Caki2 (cell line): ENCODE measurements at places on chromosomes 6 and 20.
A peak's percentile ranks its signal among the peaks of the same experiment; 100 is the strongest.

GRCh38 chr6:68635412-68635705, 277 bp downstream of the ADGRB3 start:
- no peak for DNase-seq

- DNase-seq, result no peak
Observed at GRCh38 chr6:147717991-147718390, 209.5 kb downstream of the SAMD5 start.

DNA sequence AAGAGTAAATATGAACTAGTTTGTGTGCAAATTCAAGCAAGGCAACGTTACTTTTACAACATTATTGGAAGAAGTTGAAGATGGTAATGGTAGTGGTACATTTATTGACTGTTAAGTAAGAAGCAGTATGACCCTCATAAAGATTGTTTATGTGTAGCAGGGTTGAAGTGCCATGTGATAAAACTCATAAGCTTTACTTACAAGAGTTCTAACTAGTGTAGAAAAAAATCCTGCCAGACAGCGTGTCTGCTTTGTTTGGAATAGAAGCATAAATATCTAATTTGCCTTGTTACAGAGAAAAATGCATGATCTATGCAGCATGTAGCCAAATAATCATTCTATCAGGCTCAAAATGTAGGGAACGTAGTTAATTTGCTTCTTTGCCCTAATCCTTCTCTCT, 450.8 kb upstream of the SOX4 start:
- no peak for DNase-seq

GRCh38 chr20:59013031-59013951, 5.9 kb upstream of the TUBB1 start:
- DNase-seq, result no peak

- DNase-seq, result no peak
Observed at GRCh38 chr6:1383729-1384548, 5.4 kb upstream of the FOXF2 start.

GRCh38 chr6:168301648-168302398, 17.8 kb downstream of the DACT2 start:
- peak; percentile 70 for DNase-seq

- peak; percentile 14 for DNase-seq
Observed at GRCh38 chr20:14264869-14265268, 72.5 kb downstream of the FLRT3 start.

DNA sequence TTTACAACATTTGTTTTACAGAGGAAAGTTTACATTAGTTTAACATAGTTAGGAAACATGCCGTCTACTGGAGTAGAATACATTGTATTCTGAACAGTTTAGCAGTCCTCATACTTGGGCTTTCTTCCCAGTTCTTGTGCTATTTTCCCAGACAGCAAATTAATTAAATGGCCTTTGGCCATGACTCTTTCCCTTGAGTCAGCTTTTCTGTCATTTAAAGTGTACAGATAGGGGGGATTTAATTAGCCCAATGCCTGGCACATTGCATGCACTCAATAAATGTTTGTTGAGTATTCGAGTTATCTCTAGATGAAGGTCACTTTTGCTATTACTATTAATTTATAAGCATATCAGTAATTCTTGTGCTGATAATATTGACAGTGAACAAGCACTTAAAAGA, 1.6 kb downstream of the TMEM244 start:
- DNase-seq, result no peak

- no peak for DNase-seq
Observed at GRCh38 chr6:55379895-55380294, 52.6 kb downstream of the GFRAL start.

DNA sequence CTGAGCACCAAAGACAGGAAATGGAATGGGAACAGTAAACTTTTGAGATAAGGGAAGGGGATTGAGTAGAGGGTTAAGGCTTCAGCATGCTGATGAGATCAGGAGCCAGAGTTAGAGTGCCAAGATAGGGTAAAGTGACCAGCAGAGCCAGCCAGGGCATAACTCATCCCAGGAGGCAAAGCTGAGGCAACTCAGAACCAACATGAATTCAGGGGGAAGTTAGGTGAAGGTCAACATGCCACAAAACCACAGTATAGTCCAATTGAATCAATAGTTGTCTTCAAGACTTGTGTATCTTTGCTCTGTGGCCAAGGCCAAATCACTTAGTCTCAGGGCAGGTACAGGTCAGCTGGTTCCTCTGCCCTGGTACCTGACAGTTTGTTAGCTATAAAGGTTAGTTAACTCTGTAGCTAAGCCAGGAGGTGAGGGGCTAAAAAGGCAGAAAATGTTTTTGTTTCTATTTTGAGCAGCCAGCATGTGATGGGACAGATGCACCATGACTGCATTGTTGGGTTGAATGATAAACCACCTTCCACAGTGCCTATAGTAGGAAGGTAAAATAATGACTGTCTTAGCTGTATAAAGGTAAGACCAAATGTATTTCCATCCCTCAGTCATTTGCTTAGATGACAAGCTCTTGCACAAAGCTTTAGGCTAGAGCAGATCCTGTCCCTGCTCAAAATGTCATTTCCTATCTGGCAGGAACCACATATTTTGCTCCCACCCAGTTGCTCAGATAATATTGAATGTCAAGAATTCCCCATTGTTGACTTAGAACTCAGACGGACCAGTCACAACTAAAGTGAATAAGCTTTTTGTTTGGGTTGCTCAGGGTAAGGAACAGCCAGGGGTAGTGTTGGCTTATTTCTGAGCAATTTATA, 15.8 kb downstream of the RNF8 start:
- no peak for DNase-seq

- DNase-seq, result no peak
Observed at GRCh38 chr6:125828476-125829039, 37.8 kb downstream of the NCOA7 start.

GRCh38 chr6:116047173-116047933, 13.3 kb downstream of the FRK start:
- no peak for DNase-seq

DNA sequence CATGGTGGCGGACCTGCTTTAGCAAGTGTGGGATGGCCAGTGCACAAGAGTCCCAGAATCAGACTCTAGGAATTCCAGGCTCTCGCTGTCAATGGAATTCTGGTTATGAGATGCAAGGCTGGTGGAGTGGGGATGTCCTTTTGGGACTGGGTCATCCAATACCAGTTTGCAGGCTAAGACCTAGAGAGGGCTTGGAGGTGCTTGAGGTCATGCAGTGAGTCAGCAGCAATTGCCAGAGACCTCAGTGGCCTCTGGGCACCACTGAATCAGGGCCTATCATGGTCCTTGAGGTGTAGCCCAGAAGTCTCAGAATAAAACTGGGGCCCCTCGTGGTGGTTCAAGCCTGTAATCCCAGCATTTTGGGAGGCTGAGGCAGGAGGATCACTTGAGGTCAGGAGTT, 1.4 kb upstream of the SCRT2 start:
- DNase-seq, result no peak

GRCh38 chr6:44120692-44121443, 6.4 kb downstream of the MRPL14 start:
- no peak for DNase-seq
